ENCODE measurements at places on chromosomes 4 and X. TPM values are rescaled to one million over a fixed set of nuclear protein-coding genes. Genes with fewer than 3 reads are reported as not detected.

Gene IL2RG
- polyA plus RNA-seq = 2.2 TPM

Gene F9
- not detected for polyA plus RNA-seq

DNA sequence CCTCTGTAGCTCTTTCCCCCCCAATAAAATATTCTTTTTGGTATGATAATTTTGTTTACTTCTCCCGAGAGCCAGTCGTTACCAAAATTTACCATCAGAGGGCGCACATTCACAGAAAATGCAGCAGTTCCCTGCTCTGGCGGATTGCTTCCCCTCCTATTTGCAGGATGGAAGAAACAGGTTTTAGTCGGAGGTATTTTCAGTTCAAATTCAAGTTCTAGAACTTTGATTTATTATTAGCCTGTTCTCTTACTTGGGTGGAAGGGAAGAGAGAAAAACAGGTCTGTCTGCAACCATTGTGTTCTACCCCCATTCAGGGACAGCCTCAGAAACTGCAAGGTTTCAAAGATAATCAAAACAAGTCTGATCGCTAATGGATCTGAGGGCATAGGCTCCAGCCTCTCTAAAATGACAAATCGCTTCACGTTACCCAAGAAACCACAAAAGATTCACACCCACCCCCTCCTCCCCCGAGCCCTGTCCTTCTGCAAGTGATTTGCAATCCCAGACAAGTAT lies 263.8 kb upstream of the RPS6KA3 start:
- peak; percentile 72 for DNase-seq

DNA sequence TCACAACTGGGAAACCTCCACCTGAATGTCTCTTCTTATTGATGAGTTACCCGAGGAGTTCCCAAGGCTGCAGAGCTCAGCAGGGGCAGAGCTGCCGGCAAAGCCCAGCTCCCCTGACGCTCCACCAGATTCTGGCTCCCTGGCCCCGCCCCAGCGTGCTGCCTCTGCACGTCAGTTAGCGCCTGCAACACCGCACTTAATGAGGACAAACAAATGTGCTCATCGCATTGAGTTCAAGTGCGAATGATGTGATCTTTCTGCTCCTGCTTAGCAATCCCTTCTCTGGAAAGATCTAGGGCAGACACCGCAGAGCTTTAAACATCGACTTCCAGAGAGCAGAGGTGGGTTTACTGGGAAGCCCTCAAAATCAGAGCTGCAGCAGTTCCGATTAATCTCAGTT lies 55.5 kb upstream of the FBXW7 start:
- no peak for DNase-seq

DNA sequence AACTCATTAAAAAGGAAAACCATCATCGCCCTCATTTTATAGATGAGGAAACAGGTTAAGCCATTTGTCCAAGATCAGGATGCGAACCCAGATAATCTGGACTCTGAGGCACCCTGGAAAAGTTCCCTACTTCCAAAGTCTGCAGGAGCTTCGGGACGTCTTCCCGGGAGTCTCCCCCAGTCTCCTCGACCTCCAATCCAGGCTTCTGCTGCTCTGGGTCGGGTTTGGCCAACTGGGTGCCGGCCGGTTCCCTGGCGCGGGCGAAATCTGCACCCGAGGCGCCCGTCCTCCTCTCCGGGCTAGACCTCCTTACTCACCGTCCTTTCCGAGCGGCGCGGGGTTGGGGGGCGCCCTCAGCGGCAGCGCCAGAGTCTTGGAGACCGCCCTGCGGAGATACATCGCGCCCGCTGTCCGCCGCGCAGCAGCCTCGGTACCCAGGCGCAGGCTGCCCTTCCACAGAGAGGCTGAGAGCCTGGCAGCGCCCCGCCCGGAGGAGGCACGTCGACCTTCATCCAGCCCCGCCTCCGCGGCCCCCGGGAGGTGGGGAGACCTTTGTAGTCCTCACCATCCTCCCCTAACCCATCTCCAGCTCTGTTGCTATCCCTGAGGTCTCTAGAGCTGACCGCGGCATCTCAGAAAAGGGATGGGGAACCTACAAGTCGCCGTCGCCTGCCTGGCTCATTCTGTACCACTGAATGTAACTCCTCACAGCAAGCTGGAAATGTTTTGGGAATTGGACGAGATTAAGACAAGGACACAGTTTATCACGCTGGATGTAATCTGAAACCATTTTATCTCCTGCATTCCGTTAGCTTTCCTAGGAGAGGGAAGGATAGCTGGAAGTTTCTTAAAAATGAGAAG lies at the start of gene MGARP:
MGARP (minus strand) TSS at position 466 of the 861 bp plus-strand sequence; CDS start at position 399, 67 bp downstream.
- peak; percentile 7 for DNase-seq

DNA sequence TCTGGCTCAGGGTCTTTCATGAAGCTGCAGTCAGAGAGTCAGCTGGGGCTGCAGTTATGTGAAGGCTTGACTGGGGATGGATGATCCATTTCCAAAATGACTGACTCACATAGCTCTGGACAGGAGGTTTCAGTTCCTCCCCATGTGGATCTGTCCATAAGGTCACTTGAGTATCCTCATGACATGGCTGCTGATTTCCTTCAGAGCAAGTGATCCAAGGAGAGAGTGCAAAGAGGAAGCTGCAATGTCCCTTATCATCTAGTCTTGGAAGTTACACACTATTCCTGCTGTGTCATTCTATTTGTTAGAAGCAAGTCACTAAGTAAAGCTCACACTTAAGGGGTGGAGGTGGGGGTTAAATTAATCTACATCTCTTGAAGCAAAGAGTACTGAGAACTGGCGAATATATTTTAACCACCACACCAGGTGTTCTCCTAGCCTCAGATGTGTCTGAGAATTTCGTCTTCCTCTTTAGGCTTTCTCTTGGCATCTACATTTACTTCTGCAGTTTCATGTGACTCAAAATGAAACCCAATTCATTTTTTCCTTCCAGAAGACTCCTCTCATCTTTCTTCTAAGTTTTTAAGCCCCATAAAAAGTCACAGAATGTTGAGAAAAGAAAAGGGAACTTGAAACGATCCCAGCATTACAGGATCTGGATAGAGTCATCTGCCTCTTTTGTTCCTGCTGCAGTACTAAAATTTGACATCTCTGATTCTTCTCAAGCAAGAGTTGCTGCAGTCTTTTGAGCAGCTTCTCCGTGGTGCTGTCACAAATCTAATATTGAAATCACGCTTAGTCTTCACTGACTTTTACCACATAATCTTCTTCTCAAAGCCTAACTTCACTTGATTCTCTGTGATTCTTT lies 3.8 kb upstream of the GRPR start:
- no peak for DNase-seq

All from muscle of arm (tissue), 14 donors.